ENCODE measurements at places on chromosomes 1 and 21.
A peak's percentile ranks its signal among the peaks of the same experiment; 100 is the strongest.

DNA sequence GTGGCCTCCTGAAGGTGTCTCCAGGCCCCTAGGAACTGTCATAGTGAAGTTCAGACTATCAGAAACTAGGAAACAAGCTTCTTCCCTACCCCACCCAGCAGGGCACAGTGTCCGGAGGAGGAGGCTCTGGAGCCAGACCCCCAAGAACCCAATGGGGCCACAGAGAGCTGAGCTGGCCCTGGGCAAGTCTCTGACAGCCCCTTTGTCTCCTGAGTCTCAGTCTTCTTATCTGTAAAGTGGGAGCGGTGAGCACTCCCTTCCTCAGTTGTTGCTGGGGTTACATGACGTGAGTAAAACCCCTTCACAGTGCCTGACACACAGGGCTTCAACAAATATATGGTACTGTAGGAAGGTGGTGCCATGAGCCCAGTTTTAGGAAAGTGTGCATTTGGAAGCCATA is 675.8 kb downstream of the MATN1 start:
- DNase-seq = no peak

GRCh38 chr1:160547422-160547821 is 24.4 kb upstream of the SLAMF6 start:
- DNase-seq = no peak

DNA sequence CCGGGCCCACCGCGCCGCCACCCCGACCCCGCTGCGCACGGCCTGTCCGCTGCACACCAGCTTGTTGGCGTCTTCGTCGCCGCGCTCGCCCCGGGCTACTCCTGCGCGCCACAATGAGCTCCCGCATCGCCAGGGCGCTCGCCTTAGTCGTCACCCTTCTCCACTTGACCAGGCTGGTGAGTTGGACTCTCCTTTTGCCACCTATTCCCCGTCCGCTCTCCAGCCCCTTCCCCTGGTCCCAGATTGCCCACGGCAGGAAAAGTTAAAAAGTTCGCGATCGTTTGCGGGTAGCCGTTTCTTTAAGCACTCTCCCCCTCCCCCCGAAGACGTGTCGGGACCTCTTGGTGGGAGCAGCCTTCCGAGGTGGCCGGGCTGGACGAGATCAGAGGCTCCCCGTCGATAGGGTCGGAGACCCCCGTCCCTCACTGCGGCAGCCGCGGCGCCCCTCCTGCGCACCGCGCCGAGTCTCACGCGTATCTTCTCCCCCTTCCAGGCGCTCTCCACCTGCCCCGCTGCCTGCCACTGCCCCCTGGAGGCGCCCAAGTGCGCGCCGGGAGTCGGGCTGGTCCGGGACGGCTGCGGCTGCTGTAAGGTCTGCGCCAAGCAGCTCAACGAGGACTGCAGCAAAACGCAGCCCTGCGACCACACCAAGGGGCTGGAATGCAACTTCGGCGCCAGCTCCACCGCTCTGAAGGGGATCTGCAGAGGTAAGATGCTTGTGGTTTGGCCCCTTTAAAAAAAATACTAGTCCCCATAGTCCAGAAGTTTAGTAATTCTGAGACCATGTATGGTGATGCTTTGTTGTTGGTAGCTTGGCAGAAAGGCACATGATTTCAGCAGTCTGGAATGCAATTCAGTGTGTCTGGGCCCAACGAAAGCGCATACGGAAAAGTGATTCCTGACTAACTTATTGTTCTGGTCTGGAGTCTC is 576 bp downstream of the CCN1 start:
- DNase-seq = peak; percentile 58

GRCh38 chr1:88802404-88802803 is 89.0 kb downstream of the GTF2B start:
- no peak for DNase-seq

- DNase-seq = no peak
Observed at GRCh38 chr1:94042388-94042787, 78.6 kb downstream of the ABCA4 start.

GRCh38 chr1:61337981-61338848 is 255.9 kb downstream of the NFIA start:
- DNase-seq = peak; percentile 82

GRCh38 chr1:201270616-201271390 is 12.5 kb upstream of the PKP1 start:
- DNase-seq = peak; percentile 67

GRCh38 chr1:57377339-57378139 is 46.3 kb downstream of the DAB1 start:
- no peak for DNase-seq

Measured in NCI-H1105 treated with DMSO at 0.1 percent for 48 hours (cell line).